ENCODE measurements at places on chromosomes 7 and 10.

- no peak for DNase-seq
Observed at GRCh38 chr7:16874066-16874465, 7.7 kb downstream of the AGR3 start.

GRCh38 chr7:2820508-2820934 lies 23.6 kb downstream of the GNA12 start:
- no peak for DNase-seq

GRCh38 chr7:98296833-98297232 lies 15.3 kb downstream of the BRI3 start:
- DNase-seq = no peak

GRCh38 chr7:85220651-85221050 lies 33.8 kb upstream of the SEMA3D start:
- DNase-seq = no peak

DNA sequence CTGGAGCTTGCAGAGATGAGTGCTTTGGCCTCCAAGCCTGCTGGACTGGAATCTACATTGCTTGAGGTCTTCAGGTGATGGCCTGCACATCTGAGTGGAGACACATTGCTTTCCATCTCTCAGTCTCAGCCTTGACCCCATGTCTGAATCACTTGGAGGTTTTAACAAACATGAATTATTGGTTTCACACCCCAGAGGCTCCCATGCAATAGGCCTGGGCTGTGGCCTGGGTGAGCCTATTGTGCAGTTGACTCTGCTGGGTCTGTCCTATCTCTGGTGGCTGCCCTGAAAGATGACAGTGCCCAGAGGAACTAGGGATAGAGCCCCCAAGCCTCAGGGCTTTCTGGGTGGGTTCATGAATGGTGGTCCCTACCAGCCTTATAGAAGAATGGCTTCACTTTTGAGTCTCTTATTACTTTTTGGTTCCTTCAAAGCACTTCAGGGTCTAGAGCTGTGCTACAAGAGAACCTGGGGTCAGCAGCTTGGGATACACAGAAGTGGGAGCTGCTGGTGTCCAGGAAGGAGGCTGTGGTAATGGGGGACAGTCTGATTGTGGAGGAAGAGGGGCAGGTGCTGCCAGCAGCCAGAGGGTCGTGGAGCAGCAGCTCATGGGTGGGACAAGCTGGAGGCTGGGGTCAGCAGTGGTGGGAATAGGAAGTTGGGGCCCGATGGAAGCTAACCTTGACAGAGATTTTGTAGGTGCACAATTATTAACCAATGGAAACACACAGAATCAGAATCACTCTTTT lies 5.5 kb downstream of the RAMP3 start:
- no peak for DNase-seq

GRCh38 chr7:95556777-95557176 lies 39.5 kb downstream of the PDK4 start:
- DNase-seq = no peak

DNA sequence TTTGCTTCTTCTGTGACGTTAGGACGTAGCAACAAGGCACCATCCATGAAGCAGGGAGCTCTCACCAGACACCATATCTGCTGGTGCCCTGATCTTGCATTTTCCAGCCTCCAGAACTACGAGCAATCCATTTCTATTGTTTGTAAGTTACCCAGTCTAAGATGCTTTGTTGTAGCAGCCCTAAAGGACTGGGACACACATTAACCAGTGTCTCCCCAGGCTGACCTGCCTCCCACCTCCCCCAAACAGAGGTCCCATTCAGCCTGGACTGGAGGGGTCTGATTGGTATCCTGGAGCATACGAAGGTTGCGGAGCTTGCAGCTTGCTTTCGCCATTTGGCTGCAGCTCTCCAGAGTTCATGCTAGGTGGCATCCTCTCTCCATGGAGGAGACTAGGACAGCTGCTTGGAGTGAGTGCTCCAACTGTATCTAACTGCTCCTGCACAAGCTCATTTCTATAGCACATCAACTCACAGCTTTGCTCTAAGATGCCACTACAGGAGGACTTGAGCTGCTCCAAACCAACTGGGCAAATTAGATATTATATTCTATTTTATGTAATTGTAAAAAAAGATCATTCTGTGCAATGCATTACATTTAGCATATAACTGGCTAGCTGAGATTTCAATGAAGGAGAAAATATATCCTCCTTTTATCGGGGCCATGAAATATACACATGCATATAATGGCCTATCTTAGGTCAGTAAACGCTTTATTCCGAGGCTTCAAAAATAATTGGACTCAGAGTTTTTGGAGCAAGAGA lies 8.0 kb upstream of the GRK5 start:
- no peak for DNase-seq

DNA sequence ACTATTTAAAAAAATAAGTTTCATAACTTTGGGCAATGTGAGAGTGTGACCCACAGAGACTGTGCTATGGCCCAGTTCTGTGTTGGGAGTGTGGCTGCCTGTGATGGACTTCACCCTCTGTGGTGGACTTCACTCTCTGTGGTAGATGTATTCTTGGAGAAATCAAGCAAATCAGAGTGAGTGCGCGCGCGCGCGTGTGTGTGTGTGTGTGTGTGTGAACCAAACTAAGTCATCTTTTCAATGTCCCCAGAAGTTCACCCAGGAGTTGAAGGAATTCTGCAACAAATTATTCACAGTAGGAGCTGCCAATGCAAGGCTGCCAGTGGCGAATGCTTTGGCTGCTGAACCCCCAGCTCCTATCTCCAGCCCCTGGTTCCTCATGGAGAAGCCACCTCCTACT lies 184.5 kb downstream of the ADAM12 start:
- no peak for DNase-seq

DNA sequence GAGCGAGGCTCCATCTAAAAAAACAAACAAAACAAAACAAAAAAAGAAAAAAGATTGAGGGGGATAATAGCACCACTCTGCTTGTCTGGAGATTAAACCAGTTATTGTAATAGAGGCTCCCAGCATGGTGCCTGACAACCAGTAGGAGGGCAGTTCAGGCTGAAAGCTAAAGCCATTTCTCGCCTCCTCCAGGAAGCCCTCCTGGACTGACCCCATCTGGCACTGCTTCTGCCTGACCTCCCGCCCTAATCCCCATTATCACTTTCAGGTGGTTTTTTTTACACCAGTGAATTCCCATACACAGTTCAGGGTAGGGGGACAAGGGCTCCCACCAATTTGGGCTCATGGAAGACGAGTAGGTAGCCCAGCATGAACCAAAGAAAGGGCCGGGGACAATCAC lies 8.8 kb upstream of the ELN start:
- DNase-seq = no peak

DNA sequence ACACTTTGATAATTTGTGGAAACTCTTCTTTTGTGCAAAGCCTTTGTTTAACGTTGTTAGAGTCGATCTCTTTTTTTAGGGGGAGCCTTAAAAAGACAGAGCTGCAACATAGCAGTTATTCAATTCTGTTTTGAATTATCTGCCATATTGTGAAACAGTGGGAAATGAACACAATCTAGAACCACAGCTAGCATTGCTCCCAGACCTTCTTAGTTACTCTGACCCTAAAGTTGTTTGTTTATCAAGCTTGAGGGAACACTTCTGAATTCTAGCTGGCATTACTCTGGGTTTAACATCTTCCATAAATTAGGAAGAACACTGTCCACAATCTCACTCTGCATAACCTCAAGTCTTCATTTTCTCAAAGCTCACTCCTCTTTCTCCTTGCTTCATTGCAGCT lies 217.7 kb downstream of the PRKG1 start:
- no peak for DNase-seq

DNA sequence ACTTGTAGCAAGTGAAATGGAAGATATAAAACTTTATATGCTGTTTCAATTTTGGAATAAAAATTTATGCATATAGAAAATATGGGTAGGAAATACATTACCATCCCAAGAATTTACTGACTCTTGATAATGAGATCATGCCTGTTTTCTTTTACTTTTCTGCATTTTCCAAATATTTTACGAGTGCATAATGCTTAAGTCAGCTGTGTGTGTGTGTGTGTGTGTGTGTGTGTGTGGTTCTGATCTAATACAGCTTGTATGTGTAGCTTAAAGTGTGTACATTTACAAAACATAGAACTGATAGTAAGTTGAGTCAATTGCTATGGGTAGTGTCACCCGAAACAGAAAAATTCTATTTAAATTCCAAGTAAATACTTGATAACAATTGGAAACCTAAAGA lies 315.9 kb upstream of the LRRN3 start:
- DNase-seq = no peak

GRCh38 chr10:128096486-128097199 lies 29.6 kb downstream of the MKI67 start:
- no peak for DNase-seq

DNA sequence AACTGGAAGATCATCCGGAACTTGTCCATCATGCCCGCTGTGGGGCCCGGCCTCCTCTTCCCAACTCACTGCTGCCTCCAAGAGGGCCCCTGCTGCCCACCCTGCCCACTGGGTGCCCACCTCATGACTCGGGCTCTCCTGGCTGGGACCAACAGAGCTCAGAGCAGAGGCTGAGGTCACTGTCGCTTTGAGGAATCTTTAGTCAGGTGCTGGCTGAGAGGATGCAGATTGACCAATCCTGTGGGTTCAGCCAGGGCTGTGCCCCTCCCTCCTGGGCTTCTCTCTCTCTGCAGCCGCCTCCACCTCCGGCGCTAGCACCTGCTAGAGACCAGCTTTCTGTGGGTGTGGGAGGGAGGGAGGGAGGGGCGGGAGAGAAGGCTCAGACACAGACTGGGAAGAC lies at the start of gene CALHM1:
Gene CALHM1, minus strand, starts transcription at position 181 of the 400 bp plus-strand sequence. Its CDS starts 149 bp downstream, at position 32.
- peak; percentile 28 for DNase-seq

GRCh38 chr10:29829776-29830175 lies 195.0 kb upstream of the SVIL start:
- DNase-seq = no peak

GRCh38 chr7:128869138-128869943 lies 6.7 kb downstream of the ATP6V1F start:
- DNase-seq = peak; percentile 42

DNA sequence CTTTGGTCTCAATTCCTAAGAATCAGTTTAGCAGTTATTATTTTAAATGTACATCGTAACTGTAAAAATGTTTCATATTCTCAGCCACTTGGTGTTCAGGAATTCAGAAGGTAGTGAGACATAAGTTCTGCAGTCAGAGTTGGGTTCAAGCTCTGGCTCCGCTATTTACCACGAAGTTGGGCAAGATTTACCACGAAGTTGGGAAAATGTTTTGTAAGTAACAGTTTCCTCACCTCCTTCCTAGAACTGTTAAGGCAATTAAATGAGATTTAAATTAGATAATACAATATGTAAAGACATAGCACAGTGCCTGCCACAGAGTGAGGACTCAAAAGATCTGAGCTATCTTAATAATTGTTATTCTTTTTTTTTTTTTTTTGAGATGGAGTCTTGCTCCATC lies 16.3 kb upstream of the ABLIM1 start:
- DNase-seq = no peak

- no peak for DNase-seq
Observed at GRCh38 chr7:47787249-47788069, 160.8 kb downstream of the PKD1L1 start.

- DNase-seq = no peak
Observed at GRCh38 chr7:123653162-123653561, 2.5 kb upstream of the LMOD2 start.

- no peak for DNase-seq
Observed at GRCh38 chr10:30014511-30014910, 44.9 kb downstream of the JCAD start.

All from NCI-H187 (cell line).